ENCODE measurements at places on chromosomes 5 and 9.

DNA sequence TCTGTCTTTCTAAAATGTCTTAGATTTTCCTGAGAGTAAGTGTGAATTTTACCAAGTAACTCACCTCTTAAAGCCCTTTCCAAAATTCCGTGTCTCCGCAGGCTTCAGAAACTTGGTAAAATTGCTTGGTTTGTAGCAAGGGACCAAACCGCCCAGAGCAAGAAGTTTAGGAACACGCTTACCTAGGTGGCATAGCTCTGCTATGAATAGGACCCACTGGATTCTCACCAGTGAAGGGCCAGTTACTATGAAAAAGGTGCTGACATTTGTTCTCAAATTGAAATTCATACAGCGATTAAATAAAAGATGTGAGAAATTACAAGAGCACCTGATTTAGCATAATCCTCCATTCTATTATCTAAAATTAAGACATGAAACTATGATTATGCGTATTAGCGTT lies 6.7 kb downstream of the NME5 start:
- DNase-seq = no peak

DNA sequence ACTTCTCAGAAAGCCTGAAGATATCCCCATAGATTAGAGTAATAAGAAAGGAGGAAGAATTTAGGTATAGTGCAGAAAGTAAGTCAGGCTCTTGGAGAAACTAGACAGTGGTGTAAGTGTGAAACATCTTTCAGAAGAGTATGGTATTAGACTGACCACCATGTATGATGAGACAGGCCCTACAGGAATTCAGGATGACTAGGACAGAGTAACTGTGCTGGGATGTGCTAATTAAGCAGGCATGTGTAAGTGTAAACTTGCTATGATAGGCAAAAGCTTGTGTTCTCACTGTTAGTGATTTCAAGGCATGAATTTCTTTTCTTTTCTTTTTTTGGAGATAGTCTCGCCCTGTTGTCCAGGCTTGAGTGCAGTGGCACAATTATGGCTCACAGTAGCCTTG lies 70.8 kb downstream of the RAB24 start:
- DNase-seq = no peak

DNA sequence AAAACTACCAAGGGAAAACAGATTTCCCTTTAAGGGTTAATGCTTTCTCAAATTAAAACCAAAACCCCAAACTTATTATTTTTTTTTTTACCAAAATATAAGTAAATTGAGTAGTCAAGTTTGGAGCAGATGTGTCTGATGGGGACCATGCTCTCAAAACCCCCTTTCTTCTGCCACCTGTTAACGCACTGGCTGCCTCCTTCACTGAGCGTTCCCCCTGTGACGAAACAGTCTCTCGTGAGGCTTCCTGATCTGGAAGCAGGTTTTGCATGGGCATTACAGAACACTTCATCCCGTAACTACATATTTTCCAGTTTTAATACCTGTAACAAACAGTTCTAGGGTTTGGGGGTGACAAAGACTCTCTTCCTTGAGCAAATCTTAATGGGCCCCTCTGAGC lies 59.4 kb downstream of the ANKH start:
- no peak for DNase-seq

DNA sequence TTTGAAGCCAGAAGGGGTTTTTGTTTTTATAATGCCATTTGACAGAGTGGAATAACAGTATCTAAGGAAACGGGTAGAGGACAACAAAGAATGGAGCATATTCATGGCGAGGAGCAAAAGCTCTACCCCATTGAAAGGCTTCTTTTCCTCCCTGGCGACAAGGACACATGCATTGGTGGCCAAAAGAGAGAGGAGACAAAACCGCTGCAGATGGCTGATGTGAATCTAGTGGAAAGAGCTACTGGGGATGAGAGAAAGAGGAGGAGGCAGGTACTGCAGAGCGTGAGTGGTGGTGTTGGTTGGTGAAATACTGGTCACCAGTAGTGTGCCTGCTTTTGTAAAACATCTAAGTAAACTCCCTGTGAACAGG lies 491 bp downstream of the APC start:
- DNase-seq = no peak

DNA sequence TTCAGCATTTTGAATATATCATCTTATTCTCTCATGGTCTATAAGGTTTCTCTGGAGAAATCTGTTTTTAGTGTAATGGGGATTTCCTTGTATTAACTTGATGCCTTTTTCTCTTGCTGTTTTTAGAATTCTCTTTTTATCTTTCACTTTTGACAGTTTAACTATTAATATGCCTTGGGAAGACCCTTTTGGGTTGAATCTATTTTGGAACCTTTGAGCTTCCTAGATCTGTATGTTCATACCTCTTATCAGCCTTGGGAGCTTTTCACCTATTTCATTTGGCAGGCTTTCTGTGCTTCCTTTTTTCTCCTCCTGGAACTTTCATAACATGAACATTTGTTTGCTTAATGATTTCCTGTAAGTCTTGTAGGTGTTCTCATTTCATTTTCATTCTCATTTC lies 22.2 kb downstream of the RCL1 start:
- DNase-seq = no peak

- DNase-seq = no peak
These were observed 700.5 kb upstream of the ZNF608 start for GRCh38 chr5:125446986-125447385.

GRCh38 chr5:124317451-124317850 lies 429.0 kb downstream of the ZNF608 start:
- no peak for DNase-seq

All from stimulated activated CD4-positive, alpha-beta T cell treated with anti-CD3 and anti-CD28 coated beads, Interleukin-12 subunit alpha, Interleukin-12 subunit beta, amount 100 ng/mL, for 4 hours (primary cell).